ENCODE measurements at places on chromosomes 2 and 18.

GRCh38 chr18:58375051-58375450 is 253.8 kb downstream of the ALPK2 start:
- no peak for DNase-seq

DNA sequence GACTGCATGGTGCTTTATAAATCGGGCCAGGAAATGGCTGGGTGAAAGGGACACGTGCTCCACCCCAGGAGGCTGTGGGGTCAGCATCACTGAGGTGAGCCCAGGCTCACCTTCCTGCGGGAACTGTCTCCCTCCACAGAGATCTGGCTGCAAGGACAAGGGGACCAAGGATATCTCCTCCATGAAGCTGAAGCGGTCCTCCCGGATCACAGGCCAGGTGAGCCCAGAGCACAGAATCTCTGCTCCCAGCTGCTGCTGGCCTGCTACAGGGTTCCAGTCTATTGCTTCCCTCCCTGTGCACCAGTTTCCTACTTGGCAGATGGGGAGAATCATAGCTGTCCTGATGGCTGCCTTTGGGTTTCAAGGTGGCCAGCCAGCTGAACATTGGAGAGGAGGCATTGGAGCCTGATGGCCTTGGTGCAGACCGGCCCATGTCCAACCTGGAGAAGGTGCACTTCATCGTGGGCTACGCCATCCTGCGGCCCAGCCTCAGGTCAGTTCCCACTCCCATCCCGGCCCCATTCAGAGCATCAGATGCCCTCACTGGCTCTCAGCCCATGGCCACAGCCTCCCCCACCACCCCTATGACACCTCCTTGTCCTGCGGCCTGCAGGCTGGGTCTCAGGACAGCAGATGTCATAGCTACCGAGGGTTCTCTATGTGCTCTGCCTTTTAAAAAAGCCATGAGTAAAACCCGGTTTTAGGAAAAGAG is 33.7 kb upstream of the GPR17 start:
- DNase-seq: no peak

GRCh38 chr2:64770781-64771334 is 117.1 kb upstream of the SERTAD2 start:
- peak; percentile 94 for DNase-seq

GRCh38 chr2:128401680-128402079 is 83.0 kb upstream of the HS6ST1 start:
- DNase-seq: no peak
